ENCODE measurements at places on chromosomes 6 and 20.

- no peak for DNase-seq
Observed at GRCh38 chr20:62281161-62281933, 21.4 kb upstream of the ADRM1 start.

GRCh38 chr6:153130515-153131036 is 506 bp downstream of the RGS17 start:
- no peak for DNase-seq

GRCh38 chr20:47224300-47224791 is 132.2 kb downstream of the ZMYND8 start:
- DNase-seq = no peak

- DNase-seq = no peak
Observed at GRCh38 chr6:55557146-55557545, 21.8 kb downstream of the HMGCLL1 start.

DNA sequence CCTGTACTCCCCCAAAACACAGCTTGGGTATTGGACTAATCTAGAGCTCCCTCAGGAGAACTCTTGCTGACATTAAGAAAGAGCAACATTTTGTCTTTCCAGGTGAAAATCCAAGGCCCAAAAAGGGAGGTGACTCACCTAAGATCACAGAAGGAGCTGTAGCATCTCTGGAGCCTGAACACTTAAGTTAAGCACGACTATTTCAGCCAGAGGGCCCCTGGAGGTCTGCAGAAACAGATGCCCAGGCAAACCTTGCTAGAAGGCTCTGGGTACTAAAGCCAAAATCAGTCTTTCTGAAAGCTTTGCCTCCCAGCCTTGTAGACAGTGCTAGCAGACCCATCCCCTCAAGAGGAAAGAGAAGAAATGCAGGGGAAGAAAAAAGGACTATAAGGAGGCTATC is 8.8 kb downstream of the EDN1 start:
- DNase-seq = no peak

- no peak for DNase-seq
Observed at GRCh38 chr6:145670311-145670710, 65.0 kb downstream of the EPM2A start.

DNA sequence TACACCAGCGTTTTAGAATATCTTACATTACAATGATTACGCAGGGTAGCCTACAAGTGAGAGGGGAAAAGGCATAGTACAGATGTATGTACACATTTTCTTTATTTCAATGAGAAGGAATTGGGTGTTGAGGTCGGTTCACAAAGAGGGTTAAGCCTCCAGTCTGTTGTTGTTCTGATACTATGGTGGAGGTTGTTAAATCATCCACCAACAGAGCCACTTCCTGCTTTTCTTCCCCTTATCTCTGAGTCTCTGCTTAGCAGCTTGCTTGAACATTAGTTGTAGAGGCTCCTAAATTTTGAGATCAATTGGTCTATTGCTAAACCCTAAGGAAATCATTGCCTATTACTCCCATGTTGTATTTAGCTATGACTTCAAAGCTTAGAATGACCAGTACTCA is 7.3 kb downstream of the RGS17 start:
- DNase-seq = no peak

DNA sequence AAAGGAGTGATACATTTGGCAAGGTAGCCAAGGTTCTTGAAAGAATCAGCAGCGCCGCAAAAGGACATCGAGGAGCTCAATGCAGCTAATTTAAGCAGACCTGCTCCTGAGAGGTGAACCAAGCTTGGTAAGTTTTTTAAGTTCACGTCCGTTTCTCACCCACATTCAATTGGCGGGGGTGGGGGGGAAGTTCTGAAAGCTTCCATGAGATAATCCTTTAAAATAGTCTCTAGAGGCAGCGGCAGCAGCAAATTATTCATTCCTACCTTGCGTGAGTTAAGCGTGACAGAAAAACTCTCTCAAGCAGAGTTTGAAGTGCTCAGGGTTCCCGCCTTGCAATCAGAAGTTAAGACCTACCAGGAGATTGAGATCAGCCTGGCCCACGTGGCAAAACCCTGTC is 97.3 kb upstream of the NHSL1 start:
- DNase-seq = no peak

GRCh38 chr6:27478141-27478705 is 5.3 kb upstream of the ZNF184 start:
- peak; percentile 35 for DNase-seq

DNA sequence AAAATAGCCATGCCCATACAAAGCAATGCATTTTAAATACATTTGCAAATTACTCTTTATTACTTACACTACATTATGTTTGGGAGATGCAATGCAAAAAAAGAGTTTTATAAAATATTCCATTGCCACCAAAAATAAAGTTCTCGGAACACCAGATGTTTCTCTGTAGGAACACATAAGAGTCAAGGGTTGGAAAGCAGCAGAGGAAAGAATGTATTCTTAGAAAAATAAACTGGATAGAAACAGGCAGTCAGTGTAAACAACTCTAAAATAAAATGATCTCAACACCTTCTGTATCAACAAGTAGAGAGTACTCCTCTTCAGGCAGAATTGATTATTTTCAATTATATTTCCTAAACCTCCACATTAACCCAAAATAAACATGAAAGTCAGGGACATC is 28.1 kb downstream of the KIF13A start:
- DNase-seq = no peak

DNA sequence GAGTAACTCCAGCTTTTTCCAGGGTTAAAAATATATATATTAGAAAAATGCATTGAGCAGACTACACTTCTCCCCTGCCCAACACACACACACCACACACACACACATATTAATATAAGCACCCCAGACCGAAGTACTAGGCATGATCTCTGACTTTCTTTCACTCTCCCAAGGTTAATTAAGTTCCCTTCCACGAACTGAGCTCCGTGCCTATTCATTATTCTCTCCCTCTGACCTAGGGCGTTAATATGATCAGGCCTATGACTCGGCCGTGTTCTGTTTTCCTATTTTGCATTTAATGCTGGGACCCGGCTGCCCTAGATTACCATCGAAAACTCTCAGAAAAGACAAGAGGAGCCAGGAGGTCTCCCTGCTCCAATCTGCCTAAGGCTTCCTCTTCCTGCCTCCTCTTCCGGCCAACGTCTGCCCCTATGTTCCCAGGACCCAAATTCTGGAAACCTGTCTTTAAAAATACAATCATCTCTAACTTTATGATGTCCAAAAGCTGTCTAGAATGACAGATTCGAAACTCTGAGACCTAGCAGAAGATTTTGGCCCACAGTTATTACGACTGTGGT is 6.1 kb upstream of the POU3F2 start:
- DNase-seq = no peak

DNA sequence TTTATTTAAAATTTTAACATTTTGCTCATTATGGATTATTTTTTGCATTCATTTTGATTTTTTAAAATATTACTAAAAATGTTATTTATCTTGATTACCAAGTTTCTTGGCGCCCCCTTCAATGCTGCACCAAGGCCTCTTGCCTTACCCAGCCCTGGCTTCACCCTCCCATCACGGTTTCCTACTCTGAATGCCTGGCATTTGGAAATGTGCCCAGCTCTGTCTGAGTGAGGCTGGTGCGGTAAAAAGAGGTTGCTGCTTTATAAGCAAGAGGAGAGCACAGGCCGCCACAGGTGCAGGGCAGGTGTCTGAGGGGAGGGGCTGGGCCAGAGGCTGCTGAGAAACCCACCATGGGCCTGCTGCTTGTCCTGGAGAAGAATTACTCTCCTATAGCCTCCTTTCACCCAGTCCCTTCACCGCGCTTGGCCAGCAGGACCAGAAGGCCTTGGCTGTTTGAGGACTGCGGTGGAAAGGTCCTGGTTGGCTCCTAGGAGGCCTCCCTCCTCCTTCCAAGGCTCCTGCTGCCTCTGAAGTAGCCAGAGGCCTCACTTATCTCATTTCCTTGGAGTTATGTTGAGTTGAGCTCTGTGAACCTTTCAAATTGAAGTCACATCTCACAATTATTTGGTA is 62.6 kb downstream of the BANF2 start:
- no peak for DNase-seq

DNA sequence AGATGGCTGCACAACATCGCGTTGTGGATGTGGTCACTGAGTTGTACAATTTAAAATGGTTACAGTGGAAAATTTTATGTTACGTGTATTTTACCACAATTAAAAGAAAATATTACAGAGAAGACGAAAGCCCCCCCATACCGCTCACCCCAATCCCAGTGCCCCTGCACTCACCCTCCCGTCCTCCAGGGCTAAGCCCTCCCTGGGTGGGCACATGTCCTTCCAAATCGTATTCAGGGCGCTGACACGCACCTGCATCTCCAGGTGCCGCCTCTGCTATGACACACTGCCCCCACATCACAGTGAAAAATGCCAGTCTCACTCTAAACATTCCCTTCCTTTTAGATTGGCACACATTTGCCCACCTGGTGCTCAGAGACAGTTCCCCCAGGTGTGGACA is 49.4 kb downstream of the PSMG4 start:
- DNase-seq = no peak

DNA sequence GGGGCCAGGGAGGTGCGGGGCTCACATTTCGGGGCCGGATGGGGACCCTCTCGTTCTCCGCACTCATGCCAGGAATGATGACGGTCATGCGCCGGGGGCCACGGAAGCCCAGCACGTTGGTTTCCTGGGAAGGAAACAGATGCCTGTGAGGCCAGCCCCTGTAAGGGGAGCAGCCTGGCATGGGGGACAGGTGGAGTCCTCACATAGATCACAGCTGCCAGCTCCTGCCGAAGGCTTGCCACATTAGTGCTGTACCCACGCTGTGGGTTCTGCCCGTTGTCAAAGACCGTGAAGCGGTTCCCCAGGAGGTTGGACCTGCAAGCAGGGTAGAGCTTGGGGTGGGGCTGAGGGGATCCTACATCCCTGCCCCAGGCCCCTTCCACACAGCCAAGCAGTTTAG is 6.7 kb upstream of the TEAD3 start:
- DNase-seq = no peak

- DNase-seq = no peak
Observed at GRCh38 chr20:37737826-37738420, 44.1 kb downstream of the CTNNBL1 start.

DNA sequence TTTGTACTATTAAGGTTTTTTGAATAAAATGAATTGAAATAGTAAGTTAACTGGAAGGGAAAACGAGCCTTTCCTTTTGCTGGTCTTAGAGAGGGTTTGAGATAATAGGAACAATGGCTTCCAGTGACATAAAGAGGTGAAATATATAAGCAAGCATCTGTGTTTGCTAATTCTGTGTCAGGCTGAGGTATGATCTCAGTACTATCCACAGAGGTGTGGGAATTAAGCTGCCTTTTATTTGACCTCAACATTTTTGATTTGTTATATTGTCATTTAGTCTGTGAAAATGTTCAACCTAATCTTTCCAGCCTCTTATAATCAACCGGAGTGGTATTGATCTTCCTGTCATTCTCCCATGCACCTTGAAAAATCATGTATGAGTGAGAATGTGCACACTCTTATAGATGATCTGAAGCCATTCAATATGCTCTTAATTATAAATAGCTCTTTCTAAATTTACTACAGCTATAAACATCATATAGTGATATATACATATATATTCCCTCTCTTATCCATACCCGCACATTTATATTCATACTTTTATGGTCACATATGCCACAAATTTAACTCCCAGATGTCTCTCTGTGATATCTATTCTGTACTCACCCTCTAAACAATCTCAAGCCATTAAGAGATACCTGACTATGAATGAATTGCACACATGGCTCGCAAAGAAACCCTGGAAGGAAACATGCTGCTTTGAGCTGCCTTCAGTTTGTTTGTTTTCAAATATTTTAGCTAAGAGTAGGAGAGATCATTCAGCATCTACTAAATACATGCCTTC is 754.7 kb upstream of the NRSN1 start:
- DNase-seq = no peak

Data from nucleus accumbens (tissue), 56 donors.